Right forelimb (tissue), 1 donor: ENCODE measurements at places on chromosomes 7 and 10.
A peak's percentile ranks its signal among the peaks of the same experiment; 100 is the strongest.

DNA sequence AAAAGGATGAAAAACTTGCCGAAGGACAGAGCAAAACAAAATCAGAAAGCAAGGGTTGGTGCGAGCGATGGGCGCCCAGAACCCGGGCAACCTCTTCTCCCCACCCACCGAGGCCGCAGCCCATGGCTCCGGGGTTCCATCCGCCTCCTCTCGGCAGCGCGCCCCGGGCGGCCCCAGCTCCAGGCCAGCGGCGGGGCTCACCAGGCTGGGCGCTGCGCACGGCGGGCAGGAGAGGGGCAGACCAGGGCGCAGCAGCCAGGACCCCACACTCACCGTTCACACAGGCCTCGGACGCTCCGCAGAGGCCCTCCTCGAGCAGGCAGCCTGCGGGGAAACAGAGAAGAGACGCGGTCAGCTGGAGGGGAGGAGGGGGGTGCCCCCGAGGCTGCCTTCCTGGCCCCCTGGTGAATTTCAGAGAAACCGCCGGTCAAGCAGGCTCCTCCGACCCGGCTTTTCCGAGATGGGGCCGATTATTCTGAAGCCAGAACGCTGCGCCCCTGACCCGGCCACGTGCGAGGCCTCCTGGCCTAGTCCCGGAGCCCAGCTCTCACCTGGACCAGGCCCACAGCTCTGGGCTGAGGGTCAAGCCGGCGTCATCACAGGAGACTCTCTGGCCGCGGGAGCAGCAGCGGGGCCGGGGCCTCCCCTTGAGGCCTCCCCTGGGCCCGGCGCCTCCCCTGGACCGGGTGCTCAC lies 98.0 kb downstream of the PTPRN2 start:
- DNase-seq = no peak

DNA sequence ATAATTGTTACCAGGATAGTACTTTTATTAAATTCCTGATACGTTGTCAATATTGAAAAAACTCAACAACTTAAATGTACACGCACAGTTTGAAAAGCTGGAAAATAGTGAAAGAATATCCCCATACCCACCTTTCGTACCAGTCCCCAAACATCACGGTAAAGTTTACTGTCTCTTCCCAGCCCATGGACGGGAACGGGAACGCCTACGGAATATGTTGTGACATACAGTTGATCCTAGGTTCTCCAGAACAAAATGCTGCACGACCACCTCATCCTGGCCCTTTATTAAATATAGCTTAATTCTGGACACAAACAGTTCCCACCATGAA lies 527 bp upstream of the BCAP29 start:
- DNase-seq = no peak

GRCh38 chr7:7002418-7003062 lies 176.5 kb upstream of the CCZ1B start:
- no peak for DNase-seq

DNA sequence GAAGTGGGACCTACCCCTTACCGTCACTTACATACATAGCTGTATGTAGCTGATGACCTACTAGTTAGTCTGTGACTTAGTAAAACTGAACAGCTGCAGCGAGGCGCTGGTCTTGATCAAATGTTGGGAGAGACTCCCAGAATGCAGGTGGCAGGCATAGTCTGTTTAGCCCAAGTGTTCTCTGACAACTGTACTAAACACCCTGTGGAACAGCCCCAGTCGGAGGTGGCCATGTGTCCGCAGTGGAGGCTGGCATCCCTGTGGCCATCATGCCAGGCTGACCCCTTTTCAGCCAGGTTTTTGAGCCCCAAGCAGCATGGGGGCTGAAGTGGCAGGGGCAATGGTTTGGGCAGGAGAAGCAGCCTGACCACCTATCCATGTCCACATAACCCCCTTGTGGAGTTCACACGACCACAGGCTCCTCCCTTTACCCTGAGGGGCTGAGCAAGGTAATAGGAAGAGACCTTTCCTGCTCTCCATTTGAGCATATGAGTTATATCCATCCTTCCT lies 7.2 kb downstream of the ADCY1 start:
- DNase-seq = peak; percentile 18

DNA sequence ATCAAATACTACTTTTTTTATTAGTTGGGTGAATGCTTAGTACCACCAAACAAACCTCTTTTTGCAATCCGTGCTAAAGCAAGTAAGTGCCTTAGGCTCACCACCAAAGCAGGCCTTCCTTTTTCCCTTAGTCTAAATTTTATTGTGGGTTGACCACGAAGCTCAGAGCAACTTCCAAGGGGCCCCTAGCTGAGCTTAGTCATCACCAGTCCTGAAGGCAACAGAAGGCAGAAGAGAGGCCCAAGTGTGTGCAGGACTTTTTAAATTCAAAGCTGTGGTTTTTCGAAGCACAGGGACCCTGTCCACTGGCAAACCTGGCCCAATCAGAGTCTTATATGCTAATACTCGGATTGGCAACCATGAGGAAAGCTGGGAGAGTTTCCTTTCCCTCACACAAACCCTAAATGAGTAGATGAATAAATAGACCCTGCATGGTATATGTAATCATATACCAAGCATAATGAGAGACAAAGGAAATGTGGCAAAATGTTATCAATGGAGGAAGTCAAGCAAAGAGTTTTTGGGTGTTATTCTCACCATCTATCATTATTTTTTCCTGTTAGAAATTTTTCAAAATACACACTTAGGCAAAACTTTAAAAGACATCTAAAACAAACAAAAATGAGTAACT lies 453.2 kb upstream of the GALNT17 start:
- DNase-seq = no peak

DNA sequence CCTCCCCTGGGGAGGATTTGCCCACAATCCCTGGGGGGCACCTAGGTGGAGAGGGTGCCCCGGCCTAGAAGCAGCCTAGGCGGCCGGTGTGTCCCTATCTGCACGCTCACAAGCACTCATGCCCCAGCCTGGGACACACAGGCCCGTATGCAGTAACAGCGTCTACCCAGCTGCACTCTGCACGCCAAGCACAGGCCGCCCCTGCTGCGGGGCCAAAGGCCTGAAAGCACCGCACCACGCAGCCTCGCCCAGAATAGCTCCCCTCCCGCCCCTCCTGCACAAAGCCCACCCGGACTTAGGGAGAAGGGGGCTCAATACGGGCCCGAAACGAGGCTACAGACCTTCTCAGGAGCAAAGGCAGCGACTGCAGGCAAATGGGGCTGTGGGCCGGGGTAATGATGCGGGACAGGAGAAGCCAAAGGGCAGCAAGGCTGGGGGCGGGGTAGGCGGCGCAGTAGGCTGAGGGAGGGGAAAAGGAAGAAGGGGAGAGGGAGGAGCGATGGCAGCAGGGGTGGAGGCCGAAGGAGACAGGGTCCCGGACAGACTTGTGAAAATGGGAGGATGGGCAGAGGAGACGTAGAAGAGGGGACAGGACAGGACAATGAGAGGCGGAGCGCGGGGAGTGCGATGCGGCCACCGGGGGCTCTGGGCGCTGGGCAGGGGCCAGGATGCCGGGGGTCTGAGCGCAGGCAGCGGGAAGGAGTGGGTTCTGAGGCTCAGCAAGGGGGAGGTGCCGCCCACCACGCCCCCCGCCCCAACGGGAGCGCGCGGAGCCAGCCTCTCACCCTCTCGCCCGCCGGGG lies 544 bp downstream of the GPRIN2 start:
- peak; percentile 59 for DNase-seq

GRCh38 chr7:27547401-27547800 lies 115.3 kb downstream of the HIBADH start:
- no peak for DNase-seq

GRCh38 chr10:20901110-20901509 lies 4.0 kb upstream of the NEBL start:
- DNase-seq = no peak

GRCh38 chr7:42189535-42189934 lies 47.5 kb downstream of the GLI3 start:
- no peak for DNase-seq

DNA sequence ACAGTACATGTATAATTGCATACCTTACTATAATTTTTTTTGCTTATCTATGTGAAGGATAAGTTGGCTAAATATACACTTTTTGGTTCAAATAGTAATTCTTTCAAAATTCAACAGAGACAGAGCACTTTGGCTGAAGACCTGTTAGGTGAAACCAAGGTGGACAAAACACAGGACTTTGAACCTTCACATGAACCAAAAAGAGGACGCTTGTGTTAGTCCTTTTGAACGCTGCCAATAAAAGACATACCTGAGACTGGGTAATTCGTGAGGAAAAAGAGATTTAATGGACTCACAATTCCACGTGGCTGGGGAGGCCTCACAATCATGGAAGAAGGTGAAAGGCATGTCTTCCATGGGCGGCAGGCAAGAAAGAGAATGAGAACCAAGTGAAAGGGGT lies 4.7 kb upstream of the AGMO start:
- DNase-seq = no peak

GRCh38 chr7:84175461-84175860 lies 19.1 kb downstream of the SEMA3A start:
- DNase-seq = no peak

GRCh38 chr10:116708391-116708821 lies 34.0 kb downstream of the HSPA12A start:
- no peak for DNase-seq

GRCh38 chr7:22663357-22663718 lies 63.7 kb upstream of the IL6 start:
- no peak for DNase-seq

DNA sequence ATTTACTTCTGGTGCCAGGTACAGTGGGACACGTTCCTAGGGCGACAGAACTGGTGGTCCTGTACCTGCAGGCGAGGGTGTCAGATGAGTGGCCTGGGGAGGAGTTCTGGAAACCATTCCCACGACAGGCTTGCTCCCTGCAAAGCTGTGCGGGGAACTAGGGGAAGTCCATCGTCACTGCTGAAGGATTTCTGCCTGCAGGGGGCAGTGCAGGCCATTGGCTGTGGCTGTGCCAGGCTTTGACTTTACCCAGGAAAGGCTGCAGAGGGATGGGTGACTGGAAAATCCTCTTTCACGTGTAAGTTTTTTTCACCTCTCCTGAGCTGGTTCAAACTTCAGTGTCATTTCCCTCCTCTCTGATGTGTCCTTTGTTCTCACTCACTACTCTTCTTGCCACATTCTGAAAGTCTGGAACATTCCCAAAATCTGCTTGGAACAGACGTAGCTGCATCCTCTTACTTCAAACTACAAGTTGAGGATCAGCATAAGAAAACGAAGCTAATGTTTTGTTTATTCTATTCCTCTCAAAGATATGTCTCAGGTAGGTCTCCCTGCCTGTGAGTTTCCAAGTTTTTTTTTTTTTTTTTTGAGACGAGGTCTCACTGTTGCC lies 126.5 kb downstream of the SH2D4B start:
- peak; percentile 80 for DNase-seq

- no peak for DNase-seq
These were observed 51.1 kb upstream of the ADARB2 start for GRCh38 chr10:1788401-1788800.
